ENCODE measurements at places on chromosomes 7 and 10.

DNA sequence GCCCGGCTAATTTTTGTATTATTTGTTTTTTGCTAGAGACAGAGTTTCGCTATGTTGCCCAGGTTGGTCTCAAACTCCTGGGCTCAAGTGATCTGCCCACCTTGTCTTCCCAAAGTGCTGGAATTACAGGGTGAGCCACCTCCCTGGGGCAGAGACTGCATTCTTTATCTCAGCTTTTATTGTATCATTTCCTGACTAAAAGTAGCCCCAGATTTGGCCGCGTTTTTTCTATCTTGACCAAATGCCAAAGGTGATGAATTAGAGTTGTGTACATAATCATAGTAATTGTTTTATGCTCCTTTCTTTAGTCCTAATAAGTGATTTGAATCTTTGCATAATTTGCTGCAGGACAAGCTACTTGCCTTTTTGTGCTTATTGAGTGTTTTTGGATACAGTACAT lies 3.1 kb upstream of the SMNDC1 start:
- no peak for DNase-seq

DNA sequence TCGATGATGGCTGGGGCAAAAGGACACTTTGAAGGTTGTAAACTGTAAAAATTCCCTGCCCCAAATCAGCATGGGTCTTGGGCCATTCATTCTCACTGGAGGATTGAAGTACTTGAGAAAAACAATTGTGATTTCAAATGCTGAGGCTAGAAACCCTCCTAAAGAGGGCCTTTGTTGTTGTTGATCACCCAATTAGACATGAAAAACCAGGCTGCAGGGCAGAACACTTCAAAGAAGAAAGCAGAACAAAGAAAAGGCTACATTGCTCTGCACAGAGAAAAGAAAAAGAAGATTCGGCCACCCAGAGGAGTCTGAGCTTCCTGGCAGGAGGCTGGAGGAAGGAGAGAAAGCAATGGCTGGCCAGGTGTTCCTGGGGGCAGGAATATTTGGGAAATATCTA lies 143.1 kb downstream of the NPY start:
- no peak for DNase-seq

DNA sequence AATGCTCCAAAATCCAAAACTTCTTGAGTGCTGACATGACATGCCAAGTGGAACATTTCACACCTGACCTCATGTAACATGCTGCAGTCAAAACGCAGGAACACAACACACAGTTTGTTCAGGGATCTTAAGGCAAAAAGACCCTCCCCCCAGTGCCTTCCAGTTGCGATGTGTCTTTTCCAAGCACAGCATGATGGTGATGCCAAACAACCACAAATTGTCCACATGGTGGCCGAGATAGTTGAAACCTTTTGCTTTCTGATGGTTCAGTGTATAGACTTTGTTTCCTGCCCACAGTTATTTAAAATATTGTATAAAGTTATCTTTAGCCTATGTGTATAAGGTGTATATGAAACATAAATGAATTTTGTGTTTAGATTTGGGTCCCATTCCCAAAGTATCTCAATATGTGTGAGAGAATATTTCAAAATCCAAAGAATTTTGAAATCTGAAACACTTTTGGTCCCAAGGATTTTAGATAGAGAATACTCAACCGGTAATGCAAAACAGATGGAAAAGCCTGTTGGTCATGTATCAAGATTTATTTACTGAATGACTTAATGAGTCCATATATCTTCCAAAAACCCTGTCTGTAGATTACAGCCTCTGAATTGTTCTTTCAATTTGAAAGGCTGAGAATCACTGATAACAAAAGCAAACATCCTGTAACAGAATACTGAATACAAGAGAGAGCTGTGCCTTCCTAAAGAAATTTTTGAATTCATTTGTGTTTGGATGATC lies 93.4 kb upstream of the OIT3 start:
- no peak for DNase-seq

- DNase-seq, result no peak
Observed at GRCh38 chr7:6376820-6377219, 70.9 kb downstream of the DAGLB start.

- DNase-seq, result no peak
Observed at GRCh38 chr7:120981888-120982615, 6.5 kb upstream of the CPED1 start.

DNA sequence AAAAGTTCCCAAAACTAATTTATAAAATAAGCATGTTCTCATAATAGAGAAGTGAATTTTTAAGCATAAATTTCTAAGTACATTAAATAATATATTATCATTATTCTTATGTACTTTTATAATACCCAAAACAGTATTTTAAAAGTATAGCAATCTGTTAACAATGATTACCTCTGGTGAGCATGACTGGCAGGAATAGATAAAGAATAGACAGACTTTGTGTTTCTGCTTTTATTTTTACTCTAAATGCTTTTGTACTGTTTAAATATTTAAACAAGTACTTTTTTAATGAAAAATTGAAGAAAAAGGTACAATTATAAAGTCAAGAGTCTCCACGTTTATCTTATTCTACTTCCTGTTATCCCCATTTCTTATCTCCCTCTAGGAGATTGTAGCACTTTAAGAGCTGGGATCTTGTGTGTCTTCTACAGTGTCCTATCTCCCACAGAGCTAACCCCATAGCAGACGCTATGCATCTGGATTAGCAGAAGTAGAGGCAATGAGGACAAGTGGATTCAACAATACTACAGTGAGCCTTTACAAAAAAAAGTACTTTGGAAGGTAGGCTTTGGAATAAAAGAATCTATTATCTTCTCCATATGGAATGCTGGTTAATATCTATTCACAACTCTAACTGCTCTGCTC lies 42.9 kb downstream of the IDE start:
- no peak for DNase-seq

DNA sequence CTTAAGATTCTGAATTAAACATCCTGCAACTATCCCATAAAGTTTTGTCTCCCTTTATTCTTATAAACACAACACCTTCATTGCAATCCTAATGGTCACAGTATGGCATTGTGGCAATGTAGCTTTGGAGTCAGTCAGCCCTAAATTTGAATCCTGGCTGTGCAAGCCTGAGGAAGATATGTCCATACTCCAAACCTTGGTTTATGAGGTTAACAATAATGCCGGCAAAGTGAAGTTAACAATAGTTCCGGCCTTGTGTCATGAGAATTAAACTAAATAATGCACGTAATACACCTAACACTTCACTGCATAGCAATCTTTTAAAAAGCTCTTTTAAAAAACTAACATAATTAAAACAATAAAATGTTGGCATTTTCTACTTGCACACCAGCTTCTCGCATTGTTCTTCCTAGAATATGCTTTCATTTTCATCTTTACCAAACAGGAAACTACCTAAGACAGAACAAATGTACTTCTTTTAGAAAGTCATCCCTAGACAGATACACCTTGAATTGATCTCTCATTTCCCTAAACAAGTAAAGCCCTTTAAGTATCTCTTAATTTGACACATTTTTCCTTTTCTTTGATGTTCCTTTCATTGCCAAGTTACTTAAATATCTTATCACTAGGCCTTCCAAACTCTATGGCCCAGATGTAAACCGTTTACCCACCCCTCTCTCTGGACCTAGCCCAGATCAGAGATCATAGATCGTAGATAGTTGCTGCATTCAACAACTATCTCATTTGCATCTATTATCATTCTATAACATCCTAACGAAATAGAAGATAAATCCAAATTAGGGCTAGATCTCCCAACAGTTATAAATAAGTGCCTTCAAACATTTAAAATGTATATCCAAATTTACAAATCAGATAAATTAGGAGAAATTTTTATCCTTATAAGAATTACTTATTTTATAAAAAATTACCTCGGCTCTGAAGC lies 66.7 kb downstream of the CREB3L2 start:
- no peak for DNase-seq

DNA sequence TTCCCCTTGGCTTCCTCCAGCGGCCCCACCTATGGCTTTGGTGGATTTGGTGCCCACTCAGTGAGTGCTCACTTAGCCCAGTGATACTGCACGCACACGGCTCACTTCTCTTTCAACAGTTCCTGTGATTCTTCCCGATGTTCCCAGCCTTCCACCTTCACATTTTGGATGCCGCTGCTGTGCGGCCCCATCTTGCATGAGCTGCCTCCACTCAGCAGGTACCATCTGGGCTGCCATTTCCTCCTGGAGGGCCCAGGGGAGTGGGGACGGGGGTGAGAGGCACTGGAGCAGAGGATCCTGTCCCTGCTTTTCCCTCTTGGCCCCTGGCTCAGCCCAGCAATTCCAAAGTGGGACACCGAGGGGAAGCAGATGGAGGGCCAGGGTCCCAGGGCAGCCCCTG lies 323.3 kb upstream of the ZNF32 start:
- no peak for DNase-seq

DNA sequence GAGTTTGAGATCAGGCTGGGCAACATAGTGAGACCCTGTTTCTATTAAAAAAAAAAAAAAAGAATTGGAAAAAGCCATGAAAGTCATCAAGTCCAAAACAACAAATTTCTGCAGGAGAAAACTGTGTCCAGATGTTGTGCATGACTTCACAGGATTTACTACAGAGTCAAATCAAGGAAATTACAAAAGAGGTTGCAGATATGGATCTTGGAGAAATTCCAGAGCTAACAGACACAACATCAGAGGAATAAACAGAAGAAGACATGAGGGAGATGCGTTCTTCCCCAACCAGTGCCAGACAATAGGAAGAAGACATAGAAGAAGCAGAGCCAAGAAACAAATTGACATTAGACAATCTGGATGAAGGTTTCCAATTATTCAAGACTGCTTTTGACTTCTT lies 24.3 kb upstream of the KCNIP2 start:
- DNase-seq, result no peak

- no peak for DNase-seq
Observed at GRCh38 chr7:107471292-107472070, 1.6 kb downstream of the GPR22 start.

- no peak for DNase-seq
Observed at GRCh38 chr10:49645871-49646870, 32.3 kb downstream of the CHAT start.

DNA sequence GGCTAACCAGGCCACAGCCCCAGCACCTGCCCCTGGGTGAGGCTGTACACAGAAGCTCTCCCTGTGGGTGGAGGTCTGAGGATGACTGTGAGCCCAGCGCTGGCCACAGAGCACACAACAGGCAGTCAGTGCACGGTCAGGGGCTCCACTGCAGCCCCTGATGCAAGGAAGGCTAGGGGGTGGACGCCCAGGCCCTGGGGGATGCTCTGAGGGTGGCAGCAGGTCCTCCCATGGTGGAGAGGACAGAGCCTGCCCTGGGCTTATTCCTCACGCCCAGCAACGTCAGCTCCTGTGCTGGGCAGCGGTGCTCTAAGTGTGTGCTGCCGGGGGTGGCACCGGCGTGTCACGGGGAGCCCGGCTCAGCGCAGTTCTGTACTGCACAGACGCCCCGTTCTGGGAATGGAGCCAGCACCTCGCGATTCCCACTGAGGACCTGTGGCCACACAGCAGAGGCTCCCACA lies 223.2 kb downstream of the MAD1L1 start:
- no peak for DNase-seq

GRCh38 chr7:25035274-25035673 lies 55.3 kb upstream of the OSBPL3 start:
- DNase-seq, result no peak

DNA sequence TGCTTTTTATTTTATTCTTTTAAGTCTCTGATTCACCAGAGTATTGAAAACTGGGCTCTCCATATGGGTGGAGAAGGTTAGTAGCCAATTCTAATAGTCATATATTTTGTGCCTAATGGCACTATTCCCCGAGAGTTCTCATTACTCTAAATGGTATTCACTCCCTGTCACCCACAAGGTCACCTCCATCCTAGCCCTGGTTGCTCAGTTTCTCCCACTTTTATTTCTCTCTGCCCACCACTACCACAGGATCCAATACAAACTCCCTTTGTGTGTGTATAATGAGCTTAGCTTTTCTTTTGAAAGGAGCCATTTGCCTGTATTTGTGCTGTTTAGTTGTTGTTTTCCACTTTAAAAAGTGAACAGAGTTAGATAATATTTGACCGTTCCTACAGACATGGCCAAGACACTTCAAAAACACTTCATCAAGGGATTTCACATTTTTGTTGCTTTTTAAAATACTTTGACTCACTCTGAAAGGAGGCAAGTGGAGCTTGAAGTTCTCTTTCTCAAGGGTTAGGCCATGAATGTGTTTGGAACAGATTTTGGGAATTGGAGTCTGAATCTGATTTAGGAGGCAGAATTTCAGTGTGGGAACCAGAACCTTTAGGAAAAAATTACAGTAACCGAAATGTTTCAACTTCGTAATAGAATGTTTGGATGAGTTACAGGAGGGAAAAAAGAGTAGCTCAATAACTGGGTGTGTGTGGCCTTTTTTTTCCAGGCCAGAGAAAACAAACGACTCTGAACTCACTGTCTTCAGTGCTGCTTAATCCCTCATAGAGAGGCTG lies 321.3 kb downstream of the BICC1 start:
- DNase-seq, result no peak

DNA sequence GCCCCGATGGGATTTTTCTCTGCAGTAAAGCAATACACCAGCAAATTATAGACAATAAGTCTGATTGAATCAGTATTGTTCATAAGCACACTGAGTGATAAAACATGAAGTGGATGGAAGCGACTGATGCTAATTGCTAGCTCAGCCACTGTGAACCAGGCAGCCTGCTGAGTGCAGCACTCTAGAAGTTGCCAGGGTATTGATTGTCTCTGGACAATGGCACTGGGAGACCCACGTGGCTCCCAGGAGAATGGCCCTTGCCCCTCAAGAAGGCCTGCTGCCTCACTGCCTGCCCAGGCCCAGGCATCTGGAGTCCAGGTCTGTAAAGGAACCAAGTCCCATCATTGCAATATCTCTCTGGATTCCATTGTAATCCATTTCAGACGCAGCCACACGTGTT lies 80.4 kb upstream of the TCERG1L start:
- DNase-seq, result no peak

DNA sequence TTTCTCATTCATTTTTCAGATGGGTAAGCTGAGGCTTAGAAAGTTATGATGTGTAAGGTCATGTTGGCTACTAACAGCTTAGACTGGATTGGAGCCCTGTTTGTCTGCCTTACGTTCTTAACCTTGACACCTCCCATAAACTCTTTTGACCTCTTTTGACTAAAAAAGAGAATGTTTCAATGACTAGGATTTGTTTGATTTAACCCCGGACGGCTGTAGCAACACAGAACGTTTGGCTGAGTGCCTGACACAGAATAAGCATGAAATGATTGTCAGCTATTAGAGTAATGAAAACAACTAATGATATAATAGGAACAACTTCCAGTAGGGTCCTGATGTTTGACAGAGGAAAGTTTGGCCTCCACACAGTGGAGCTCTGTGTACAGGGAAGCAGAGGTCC lies 83.3 kb upstream of the PDZD8 start:
- DNase-seq, result no peak

- DNase-seq, result no peak
Observed at GRCh38 chr7:143987513-143987912, 12.6 kb upstream of the OR6B1 start.

- no peak for DNase-seq
Observed at GRCh38 chr7:100169147-100169850, 882 bp upstream of the GAL3ST4 start.
